K562 (cell line): ENCODE measurements at places on chromosomes 7 and 10. TPM values are rescaled to one million over a fixed set of nuclear protein-coding genes. Genes with fewer than 3 reads are reported as not detected.

Gene LOXL4
- total RNA-seq = 0.04 and 0.13 TPM in 2 replicates

Gene HACD1
- 1.1 and 2.4 TPM in 2 replicates for total RNA-seq

Gene PDZD7
- total RNA-seq = 0.09 and 0.29 TPM in 2 replicates

Gene STAG3
- 1.7 and 2.5 TPM in 2 replicates for total RNA-seq

Gene KCNH2
- 368 and 385 TPM in 2 replicates for total RNA-seq

Gene HMX3
- total RNA-seq = 43.2 and 43.5 TPM in 2 replicates

Gene ALOX5
- total RNA-seq = 0.92 and 2.0 TPM in 2 replicates

DNA sequence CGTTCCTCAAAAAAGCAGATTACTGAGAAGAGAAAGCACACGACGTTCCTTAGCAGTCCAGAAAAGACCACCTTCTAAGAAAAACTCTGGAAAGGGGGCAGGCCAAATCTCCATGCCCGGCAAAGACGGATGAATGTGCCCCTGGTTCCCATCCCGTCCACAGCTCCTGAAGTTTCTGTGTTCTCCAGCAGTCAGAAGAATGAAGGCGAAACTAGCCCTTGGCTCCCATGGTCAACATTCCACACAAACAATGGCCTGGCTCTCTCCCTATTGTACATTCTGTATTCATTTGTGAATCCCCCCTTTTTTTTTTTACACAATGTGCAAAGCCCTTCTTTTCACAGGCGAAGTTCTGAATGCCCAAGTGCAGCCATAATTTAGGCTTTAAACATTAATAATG, 5.3 kb downstream of the CTBP2 start:
- DNase-seq = no peak

DNA sequence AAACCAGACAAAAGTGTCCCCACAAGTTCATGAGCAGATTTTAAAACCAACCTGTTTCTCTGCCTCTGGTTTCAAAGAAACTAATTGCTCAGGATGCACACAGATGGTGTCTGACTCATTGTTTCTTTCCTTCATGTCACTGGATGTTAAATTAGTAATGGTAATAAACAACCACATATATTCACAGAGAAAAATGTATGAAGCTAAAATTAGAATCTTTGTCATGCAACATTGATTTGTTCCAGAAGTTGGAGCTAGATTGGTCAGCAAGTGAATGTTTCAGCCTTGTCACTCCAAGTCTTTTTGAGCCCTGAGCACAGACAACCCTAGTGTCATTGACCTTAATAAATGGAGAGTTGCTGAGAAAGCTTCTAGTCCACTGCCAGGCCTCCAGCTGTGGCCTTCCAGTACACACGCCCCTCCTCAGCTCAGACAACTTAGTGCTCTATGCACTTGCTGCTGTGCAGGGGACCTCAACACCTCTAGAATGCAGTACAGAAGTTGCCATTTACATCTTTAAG, 175.9 kb downstream of the CCDC71L start:
- no peak for DNase-seq

DNA sequence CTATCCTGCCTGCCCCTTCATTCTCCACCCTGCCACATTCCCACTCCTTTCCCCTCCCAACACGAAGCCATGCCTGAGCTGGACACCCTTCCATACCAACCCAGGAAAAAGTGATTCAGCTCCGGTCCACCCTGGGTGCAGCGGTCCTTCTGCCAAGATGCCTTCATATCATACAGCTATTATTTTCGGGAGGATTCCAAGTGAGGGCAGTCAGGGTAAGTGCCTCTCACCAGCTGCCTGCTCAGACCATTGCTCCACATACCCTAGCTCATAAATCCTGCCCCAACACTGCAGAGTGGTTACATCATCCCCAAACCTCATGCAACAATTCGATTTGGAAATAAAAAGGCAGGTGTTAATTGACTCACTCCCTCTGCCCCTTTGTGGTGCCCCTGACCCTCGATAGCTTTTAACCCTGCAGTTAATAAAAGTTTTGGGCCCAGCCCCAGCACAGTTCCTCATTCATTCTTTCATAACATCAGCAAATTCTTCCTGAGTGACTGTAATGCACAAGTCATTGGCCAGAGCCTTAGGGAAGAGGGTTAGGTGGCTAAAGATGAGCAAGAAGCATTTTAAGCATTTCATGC, 42.6 kb downstream of the ZNF503 start:
- DNase-seq = no peak

GRCh38 chr7:24722386-24723177, 34.7 kb downstream of the GSDME start:
- peak; percentile 36 for DNase-seq

- DNase-seq = no peak
Measured at GRCh38 chr7:2093843-2094220, 138.9 kb downstream of the MAD1L1 start.

DNA sequence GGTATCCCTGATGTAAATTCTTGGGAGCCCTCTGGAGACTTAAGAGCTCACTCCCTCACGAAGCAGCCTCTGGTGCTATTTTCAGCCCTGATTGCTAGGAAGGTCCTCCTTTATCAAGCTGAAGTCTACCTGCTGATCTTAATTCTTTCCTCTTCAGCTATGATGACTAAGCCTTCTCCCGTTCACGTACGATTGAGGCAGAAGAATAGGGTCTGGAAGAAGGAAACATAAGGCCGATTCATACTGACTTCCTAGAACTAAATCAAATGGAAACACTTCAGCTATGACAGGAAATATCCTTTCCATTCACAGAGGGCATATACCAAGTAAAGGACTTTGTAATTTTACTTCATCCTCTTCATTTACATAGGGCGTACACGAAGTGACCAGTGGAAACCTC, 107.0 kb downstream of the CPXM2 start:
- no peak for DNase-seq

GRCh38 chr7:115352375-115352774, 430.5 kb downstream of the MDFIC start:
- DNase-seq = no peak

GRCh38 chr7:141231018-141231792, 157.3 kb downstream of the TMEM178B start:
- DNase-seq = peak; percentile 37

GRCh38 chr7:123916240-123916724, 8.8 kb upstream of the SPAM1 start:
- no peak for DNase-seq

DNA sequence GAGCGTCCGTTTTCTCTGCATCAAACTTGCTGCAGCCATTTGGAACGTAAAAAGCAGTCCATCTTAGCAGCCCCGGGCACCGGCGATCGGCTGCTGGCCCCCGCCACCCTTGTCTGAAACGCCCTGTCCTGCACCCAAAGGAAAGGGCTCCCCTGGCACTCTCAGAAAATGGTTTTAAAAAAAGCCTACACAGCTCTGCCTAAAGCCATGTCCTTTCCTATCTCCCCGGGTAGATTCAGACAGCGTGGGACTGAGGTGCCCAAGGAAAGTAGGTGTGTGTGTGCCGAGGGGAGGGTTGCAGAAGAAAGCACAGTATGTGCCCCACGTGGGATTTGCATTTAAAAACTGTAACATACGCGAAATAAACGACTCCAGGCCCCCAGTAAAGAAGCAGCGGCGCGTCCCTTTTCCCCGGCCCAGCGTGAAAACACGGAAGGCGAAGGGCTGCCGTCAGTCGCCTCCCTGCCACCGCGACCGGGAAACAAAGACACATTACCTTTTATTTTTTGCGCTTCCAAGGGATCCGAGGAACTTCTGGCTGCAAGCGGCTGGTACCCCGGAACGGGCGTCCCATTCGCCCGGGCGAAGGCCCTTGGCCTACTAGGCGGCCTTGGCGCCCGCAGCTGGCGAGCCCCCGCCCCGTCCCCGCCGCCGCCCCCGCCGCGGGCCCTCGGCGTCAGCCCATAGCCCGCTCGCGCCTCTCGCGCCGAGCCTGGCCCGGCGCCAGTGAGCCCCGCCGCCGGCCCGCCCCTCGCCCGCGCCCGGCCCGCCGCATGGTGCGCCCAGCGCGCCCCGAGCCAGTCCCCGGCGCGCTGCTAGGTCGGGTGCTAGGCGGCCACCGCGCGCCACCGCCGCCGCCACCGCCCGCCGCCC, 304.6 kb downstream of the PRPF18 start:
- no peak for DNase-seq

DNA sequence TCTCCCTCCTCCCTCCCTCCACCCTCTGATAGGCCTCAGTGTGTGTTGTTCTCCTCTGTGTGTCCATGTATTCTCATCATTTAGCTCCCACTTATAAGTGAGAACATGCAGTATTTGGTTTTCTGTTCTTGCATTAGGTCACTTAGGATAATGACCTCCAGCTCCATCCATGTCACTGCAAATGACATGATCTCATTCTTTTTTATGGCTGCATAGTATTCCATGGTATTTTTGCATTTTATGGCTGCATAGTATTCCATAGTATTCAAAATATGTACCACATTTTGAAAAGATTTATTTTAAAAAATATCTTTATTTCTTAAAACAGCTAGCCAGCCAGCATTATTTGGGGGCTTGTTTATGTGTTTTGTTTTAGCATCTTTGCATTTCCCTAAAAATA, 275.6 kb downstream of the SFMBT2 start:
- no peak for DNase-seq

- peak; percentile 17 for DNase-seq
Measured at GRCh38 chr7:1457949-1458682, 1.2 kb downstream of the MICALL2 start.

DNA sequence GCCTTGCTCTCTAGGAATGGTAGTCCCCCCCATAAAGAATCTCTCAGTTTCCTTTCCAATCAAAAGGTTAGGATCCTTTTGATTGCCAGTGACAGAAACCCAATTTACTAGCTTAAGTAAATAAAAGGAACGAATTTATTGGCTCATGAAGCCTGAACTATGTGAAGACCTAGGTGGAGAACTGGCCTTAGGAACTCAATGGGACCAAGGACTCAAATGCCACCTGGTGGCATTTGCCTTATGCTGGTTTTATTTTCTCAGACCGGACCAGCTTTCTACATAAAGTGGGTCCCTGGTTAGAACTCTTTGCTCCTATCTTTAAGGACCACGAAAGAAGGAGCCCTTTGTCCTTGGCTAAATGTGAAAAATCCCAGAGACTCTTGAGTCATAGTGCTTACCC, 25.4 kb downstream of the CFTR start:
- DNase-seq = no peak
